ENCODE measurements at places on chromosomes 12 and 14.

GRCh38 chr12:67852701-67853100, 136.5 kb upstream of the IFNG-AS1 start:
- DNase-seq: no peak

DNA sequence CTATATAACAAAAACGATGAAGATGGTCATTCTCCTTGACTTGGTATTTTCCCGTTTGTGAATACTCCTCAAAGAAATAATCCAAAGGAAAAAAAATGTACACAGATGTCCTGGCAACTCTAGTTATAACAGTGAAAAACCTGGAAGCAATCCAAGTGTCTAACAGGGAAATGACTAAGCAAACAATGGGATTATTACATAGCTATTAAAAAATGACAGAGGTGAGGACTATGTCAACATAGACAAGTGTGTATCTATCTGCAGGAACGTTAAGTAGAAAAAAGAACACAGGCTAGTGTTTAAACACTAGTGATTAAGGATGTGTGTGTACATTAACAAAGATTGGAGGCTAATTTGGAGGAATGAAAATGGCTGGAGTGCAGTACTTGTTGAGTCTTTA, 5.9 kb upstream of the APOLD1 start:
- peak; percentile 95 for DNase-seq

- peak; percentile 77 for DNase-seq
These were observed 9.3 kb upstream of the HDAC7 start for GRCh38 chr12:47828976-47829482.

DNA sequence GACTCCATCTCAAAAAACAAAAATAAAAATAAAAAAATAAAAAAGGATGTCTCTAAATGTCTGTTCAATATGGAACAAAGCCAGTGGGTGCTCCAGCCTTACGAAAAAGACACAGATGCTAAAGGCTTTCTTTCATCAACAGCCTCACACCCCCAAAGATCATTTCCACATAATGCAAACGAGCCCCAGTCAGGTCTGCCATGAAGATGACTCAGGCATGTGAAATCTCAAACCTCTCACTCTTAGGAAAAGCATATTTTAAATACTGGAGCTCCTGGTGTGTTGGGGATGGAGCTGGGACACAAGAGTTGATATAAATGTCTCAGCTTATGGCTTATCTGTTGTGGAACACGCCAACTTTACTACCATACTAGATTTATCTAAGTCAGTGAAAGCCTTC, 49.9 kb upstream of the PLXNC1 start:
- no peak for DNase-seq

DNA sequence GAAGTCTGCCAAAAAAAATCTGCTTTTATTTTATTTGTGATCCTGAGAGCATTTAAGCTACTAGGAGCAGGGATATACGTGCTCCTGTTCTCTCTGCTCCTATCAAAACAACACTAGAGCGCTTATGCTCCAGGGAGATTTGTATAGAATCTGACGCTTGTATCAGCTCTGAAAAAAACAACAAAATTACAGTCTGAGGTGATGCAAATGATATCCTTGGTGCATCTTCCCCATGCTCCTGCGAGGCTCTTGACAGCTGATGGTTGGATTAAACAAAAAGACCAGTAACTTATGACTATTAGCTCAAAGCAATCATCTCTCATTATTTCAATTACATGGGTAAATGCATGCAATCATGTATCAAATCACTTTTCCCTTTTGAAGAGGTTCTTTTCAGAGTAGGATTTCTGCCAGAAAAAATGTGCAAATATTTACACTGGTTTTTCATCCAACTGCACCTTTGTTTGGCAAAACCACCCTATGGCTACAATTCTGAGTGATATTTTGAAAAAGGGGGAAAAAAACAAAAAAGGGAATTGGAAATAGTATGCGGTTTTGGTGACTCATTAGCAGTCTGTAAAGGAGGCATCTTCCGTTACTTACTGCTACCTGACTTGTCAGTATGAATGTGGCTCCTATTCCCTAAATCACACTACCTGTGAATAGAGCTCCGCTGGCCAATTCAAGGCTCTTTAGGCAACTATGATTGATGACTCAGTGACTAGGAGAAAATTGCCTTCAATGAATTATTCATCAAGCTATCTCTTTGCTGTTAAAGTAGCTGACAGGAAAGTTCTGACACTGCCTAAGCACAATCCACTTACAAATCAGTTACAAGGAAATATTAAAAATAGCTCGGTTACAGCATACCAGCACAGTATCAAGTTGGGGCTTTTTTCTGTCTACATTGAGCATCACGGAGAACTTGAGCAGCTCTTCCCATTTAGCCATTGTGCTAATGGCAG, 450.0 kb downstream of the FOXG1 start:
- DNase-seq: no peak

DNA sequence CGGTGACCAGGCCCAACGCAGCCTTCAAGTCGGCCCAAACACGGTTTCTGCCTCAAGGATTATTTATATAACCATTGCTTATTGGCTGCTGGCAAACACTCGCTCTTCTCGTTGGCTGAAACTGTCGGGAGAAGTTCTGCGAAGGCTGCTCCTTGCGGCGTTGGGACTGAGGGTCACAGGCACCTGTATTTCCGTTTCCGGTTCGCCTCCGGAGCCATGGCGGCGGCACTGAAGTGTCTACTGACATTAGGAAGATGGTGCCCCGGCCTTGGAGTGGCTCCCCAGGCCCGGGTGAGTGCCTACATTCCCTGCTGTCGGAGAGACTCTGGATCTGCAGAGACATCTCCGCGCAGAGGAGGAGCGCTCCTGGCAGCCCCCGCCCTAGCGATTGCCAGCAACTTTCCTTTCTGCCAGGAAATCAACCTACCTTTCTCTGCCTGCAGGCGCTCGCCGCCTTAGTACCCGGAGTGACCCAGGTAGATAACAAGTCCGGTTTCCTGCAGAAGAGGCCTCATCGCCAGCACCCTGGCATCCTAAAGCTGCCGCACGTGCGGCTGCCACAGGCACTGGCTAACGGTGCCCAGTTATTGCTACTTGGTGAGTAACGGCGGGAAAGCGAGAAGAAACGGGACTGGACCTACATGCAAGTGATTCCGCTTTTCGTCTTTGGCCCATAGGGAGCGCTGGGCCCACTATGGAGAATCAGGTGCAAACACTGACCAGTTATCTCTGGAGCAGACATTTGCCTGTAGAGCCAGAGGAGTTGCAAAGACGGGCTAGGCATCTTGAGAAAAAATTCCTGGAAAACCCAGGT, at the start of gene METTL17:
TSS of gene METTL17 (plus strand) at position 194 of the 814 bp plus-strand sequence. CDS start at position 217, 23 bp downstream.
- peak; percentile 94 for DNase-seq

DNA sequence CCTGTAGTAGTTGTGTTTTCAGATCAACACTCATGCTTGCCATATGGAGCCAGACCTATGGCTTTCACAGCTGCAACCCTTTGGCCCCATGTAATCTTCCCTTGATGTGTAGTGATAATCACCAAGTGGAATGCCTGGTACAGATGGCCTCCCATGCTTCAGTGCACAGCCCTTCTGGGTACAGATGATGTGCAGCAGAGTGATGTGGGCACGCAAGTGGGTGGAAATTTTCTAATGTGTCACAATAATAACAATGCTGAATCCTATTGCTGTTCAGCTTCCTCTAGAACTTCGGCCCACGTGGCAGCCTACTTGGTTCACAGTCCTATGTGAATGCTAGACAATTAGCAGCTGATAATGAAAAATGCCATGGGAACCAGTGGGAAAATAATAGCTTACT, 188.1 kb downstream of the SNAPC1 start:
- DNase-seq: no peak

DNA sequence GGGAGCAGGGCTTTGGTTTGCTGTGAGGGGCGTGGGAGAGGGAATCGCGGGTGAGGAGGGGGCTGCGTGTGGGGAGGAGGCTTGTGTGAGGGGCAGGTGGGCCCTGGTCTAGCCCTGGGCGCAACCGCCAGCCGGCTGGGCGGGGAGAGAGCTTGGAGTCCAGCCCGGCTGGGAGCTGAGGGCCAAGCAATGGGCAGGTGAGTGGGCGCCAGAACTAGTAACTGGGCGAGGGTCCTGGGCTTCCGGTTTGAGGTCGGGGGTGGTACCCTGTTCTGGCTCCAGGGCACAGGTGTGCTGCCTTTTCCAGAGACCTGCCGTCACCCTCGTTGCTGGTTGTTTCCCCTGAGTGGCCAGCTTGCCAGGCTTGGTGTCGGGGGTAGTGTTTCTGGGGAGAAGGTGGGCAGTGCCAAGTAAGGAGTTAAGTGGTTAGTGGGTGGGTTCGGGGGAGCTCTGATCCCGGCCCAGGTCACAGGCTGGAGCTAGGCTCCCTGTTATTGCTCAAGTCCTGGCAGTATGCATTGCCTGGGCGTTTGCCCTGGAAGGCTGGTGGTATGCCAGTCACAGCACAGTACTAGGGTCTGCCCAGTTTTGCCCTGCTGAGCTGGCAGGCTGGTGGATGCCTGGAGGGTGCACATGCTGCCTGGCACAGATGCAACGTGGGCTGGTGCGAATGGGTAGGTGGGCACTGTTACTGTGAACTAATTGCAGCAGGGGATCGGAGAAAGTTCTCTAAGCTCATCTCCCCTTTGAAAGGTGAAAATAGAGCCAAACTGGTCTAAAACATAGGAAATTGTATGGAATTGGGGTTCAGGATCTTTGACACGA, 683 bp downstream of the CIPC start:
- DNase-seq: peak; percentile 30

GRCh38 chr12:12456637-12457036, 99.8 kb downstream of the BORCS5 start:
- peak; percentile 61 for DNase-seq

DNA sequence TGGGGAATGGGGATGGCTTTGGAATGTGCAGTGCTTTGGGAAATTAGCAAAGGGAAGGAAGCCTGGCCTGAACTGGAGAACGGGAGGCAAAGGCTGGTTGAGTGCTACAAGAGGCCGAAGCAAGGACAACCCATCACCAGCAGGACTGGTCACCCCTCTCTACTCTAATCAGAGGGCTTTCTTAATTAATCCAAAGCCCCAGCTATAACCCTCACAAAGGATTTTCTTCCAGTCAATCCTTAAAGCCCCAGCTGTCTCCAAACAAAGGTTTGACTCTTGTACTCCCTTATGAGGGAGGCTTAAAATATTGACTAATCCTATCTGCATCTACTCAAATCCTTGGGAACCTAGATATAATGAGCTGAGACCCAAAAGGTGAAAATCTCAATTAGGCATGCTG, 256.3 kb downstream of the NTF3 start:
- DNase-seq: no peak

DNA sequence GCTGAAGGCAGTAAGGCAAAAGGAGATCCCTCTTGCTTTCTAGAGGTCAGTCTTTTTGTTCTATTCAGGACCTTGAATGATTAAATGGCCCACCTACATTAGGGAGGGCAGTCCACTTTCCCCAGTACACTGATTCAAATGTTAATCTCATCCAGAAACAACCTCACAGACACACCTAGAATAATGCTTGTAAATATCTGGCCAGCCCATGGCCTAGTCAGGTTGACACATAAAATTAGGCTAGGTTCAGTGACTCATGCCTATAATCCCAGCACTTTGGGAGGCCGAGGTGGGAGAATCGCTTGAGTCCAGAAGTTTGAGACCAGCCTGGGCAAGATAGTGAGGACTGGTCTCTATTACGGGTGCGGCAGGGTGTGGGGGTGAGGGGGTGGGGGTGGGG, 43.5 kb downstream of the MIPOL1 start:
- no peak for DNase-seq
